CD4-positive, alpha-beta T cell treated with Interleukin-2 at 100 ng/mL for 4 hours (primary cell): ENCODE measurements at places on chromosomes 12 and 14.

- DNase-seq = no peak
These were observed 229.1 kb upstream of the PELI2 start for GRCh38 chr14:55889124-55889523.

DNA sequence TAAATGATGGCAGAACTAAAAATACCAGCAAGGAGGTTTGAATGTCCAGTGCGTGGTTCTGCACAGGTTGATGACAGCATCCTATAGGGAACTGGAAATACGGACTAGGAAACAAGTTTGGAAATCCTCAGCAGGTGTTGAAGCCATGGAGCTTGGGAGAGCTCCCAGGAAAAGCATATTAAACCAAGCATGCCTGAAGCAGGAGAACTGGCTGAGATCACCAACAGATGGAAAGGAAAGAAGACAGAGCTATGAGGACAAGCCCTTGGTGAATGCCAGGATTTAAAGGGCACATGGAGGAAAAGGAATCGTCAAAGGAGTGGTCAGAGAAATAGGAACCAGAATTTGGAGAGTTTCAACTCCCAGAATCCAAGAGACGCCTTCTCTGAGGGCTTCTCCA lies 21.2 kb upstream of the ELK3 start:
- no peak for DNase-seq

DNA sequence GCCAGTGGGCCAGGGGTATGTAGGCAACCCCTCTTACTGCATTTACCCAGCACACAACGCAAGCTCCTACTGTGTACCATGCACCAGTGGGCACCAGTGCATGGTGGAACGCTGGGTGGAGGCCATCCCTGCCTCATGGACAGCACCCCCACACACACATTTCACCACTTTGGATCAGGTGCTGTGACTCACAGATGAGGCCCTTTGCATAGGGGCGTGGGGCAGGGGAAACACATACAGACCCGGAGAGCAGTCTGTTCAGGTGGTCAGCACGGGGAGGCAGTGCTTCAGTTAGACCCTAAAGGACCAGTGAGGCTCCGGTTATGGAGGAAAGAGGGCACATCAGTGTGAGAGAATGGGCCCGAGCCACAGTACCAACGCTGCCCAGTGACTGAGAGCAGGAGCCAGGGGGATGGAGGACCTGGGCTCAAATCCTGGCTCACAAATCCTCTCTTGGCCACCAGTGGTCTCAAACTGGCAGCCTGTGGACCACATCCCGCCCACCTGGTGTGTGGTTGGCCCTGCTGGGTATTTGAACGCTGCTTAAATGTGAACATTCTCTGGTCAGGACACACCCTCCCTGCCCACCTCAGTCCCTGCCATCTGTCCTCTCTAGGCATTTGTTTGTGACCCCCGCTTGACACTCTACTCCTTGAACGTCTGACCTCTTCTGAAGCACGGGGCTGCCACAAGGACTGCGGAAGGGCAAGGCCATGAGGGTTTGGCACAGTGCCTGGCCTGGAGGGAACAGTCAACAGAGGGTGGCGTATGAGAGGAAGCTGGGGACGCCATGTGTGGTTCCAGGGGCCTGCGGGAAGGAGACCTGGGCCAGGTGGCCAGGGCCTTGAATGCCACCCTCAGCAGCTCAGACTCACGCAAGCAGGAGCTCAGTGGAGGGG lies 46.7 kb downstream of the FAM222A start:
- no peak for DNase-seq

- no peak for DNase-seq
These were observed 143.9 kb upstream of the DIO3 start for GRCh38 chr14:101417434-101417833.

DNA sequence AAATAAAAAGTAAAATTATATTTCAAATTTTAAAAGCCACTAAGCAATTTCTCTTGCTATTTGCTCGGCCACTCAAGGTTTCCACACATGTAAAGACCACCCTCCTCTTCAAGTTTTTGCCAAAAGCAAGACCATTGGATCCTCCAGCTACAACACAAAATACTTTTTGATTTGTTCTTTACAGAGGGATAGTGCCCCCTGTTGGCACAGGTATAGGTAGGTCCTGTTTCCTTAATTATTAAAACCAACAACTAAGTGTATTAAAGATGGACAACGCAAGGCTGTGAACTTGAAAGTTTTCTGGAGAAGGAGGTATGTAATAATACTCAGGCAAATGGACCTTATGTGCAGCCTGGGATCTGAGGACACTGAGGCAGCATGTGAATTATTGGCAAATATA lies 23.8 kb downstream of the ATP6V1D start:
- peak; percentile 7 for DNase-seq

- no peak for DNase-seq
These were observed 193 bp downstream of the ACACB start for GRCh38 chr12:109116611-109116949.

DNA sequence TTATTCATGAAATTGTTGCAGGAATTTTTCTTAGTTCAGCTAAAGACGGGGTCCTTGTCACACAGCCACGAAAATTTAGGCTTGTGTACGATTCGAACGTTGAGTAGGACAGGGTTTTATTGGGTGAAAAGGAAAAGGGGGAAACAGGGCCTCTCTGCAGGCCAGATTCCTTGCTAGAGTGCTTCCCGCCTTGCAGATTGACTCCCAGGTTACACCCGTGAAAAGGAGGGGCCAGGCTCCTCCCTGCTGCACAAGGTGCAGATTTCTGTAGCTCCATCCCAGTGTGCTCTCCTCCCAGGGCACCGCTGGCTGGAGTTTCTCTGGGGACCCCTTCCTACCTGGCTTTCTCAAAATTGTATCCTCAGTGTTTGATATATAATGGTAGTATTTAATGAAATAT lies 221.5 kb downstream of the ERC1 start:
- DNase-seq = no peak

DNA sequence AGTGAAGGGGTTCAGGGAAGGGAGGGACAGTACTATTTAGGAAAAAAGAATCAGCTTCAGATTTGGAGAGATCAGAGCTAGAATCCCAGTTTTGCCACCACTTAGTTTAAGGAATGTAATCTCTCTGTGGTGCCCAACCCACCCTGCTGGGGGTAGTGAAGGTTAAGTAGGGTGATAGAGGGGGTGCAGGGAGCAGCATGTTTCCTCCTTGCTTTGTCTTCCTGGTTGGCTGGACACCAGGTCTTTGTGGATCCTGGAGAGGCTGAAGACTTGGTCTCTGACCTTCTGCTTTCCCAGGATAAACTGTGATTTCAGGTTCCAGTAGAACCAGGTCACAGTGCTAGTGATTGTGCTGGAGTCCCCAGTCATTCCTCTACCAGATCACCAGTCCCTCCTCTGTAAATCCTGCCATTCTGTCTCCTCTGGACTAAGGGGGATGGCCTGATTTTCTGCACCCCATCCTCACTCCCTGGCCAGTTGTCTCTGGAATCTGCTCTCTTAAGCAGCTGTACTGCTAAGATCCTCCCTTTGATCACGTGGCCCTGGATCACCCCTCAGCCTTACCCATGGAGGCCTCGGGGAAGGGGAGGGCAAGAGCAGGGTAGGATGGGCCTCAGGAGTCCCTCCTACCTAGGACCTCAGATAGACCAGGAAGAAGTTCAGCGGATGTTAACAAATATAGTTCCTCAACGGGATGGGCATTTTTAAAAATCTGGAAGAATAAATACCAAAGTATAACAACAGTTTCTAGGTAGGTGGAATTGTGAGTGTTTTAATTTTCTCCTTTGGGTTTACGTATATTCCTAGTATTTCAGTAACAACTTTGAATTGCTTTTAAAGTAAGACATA lies 3.1 kb downstream of the MAP3K12 start:
- no peak for DNase-seq

- DNase-seq = no peak
These were observed 19.6 kb downstream of the ASB2 start for GRCh38 chr14:93956514-93957332.

DNA sequence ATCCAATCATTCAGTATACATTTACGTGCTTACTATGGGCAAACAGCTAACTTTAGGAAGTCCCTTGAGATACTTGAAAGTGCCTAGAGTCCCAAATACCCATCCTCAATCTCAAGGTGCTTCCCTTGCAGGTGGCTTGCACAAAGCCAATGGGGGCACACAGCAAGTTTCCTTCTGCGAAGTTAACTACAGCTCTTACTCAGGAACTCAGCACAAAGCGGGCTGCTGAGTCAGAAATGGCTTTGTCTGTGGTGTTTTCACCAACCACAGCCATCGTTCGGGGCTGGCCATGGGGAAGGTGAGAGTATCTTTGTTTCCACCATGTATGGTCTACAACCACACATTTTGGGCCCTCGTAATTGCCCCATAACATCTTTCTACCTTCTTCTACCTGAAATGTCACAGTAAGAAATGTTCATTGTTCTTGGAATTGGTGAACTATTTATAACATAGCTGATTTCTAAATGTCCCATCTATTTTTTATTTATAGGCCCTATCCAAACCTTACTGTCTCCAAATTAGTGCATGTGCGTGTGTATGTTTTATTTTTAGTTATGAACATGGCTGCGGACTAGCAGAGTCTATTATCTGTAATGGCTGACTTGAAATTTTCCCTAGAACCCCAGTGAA lies 13.9 kb downstream of the MFAP5 start:
- peak; percentile 57 for DNase-seq

- DNase-seq = no peak
These were observed 166.1 kb upstream of the SYT10 start for GRCh38 chr12:33605757-33606156.
